ENCODE measurements at places on chromosomes 1 and 21.

DNA sequence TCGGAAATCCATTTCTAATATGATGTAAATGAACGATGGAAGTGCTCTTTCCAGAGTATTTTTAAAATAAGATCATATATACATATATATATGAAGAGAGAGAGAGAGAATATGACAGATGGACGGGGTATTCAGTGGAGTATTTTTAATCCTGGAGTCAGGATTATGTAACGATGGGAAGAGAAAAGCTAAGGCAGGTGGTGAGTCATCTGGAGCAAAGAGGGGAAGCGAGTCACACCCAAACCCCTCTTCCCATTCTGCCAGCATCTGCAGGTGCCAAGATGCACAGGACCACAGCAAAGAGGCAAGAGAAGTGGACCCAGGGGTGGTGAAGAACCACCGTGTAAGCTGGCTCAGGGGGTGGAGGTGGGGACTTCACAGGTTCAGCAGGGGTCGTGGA lies 102.7 kb upstream of the GRIK3 start:
- DNase-seq = no peak

DNA sequence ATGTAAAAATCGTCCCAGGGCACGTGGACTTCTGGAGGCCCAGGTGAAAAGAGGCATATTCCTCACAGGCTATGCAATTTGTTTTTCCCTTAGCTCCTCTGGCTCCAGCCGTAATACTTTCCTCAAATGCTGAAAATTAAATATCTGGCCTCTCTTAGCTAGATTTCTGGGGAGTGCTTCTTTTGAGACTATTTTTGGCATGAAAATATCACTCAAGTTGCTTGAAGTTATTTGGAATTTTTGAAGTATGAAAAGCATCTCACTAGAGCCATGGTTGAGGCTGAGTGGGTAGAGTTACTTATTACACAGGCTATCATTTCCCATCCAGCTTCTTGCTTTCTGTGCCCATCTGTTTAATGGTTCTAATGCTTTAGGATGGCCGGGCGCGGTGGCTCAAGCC lies 59.7 kb downstream of the MYOM3 start:
- DNase-seq = no peak

GRCh38 chr1:36883315-36883949 lies 150.9 kb downstream of the GRIK3 start:
- DNase-seq = no peak

DNA sequence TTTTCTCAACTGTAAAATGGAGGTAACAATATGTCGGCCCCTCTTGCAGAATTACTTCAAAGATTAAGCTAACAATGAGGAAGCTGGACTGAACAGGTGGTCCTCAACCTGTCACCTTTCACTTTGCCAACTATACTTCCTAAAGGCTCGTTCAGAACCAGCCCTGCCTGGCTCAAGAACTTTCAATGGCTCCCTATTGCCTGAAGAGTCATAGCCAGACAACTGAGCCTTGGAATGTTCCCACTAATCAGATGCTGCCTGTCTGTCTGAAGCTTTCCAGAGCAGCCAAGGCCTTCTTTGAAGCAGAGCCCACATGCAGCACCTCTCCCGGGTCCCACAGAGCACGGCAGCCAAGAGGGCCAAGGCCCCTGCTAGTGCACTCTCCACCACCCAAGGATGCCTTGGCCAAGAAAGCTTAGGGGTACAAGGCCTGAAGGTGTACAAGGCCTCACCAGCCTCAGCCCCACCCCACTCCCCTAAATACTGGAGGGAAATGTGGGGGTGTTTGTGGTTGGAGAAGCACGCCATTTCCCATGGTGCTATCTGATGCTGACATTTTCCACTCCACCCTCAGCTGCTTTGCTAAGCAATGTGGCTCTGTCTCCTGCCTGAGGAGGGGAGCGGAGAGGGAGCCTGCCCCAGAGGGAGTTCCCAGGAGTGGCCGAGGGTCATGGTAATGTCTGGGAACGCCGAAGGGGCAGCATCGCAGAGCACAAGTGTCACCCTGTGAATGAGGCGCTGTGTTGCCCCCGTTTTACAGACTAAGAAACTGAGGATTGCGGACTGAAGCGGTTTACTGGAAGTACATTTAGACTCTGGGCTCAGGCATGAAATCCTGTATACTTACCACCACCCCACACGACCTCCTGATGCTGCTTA lies 8.2 kb upstream of the LAPTM5 start:
- no peak for DNase-seq

- no peak for DNase-seq
Observed at GRCh38 chr1:48442864-48443619, 29.0 kb downstream of the SPATA6 start.

GRCh38 chr1:67850611-67851075 lies 17.4 kb upstream of the GNG12 start:
- DNase-seq = peak; percentile 72

- no peak for DNase-seq
Observed at GRCh38 chr1:17957588-17958267, 149.9 kb upstream of the IGSF21 start.
